ENCODE measurements at places on chromosomes 11 and 22.

DNA sequence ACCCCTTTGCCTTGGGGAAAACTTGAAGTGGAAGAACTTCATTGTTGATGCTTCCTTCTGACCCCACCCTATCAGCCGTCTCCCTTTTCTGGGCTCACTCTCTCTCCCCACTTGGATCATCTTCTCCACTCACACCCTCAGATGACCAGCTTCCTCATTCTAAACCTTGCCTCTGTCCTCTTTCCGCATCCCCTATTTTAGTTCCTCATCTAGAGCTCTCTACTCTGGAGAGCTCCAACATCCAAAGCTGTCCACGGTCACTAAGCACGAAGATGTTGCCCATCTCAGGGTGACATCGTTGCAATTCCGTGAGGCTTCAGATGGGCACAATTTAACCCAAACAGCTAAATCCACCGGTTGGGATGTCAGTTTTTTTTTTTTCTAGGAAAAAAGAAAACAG lies 31.6 kb upstream of the ME3 start:
- DNase-seq, result no peak

GRCh38 chr22:34004058-34004457 lies 83.8 kb upstream of the LARGE1 start:
- DNase-seq, result no peak

GRCh38 chr11:13238879-13239514 lies 38.6 kb upstream of the BMAL1 start:
- DNase-seq, result peak; percentile 57

DNA sequence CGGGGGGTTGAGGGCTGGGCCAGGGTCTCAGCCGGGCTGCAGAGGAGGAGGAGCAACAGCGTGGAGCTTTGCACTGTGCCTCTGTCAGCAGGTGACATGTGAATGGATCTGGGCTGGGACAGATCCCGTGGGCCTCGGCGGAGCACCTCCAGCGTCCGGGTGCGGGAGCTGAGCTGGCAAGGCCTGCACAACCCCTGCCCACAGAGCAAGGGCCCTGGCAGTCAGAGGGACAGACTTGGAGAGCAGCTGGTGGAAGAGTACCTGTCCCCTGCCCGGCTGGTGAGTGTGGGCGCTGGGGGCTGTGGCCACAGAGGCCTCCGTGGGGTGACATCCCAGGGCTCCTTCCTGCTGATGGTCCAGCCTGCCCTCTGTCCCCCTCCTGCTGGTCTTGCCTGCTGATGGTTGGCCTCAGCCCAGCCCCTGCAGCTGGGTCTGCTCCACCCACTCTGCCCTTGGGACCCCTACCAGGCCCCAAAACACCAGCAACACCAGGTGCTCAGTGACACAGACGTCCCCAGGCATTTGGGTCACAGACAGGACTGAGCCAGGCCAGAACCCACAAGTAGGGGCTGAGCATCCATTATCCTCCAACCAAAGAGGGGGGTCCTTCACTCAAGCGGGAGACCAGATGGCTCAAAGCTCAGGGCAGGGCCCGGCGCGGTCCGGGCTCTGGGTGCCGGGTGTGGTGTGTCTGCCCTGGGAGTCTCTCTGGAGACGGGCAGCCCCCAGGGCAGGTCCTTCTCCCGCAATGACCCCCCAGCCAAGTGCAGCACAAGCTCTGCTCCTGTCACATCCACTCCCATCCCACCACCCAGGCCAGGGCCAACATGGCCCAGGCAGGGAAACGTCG lies 3.5 kb downstream of the LRRC56 start:
- DNase-seq, result no peak

DNA sequence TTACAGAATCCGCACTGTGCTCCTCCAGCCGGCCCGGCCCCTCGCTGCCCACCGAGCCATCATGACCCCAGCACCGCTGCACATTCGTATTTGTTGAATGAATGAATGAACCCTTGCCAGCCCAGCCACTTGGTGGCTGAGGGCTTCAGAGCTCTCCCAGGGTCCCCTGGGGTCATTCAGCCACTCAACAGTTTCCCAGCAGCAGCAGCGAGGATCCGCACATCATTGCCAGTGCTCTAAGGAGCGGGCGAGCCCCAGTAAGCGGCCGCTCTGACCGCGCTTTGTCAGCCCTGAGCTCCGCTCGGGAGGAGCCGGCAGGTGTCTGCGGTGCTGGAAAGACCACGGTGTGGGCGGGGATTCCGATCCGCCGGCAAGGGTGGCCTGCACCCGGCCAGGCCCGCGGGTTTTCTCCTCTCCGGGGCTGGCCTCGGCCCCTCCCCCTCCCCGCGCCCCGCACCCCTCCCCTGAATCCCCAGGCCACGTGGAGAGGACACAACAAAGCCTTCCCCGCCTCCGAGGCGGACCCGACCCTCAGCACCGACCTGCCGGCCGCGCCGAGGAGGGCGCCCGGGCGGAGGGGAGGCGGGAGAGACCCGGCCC lies 563 bp downstream of the BID start:
- DNase-seq, result peak; percentile 44

GRCh38 chr11:61699737-61700160 lies 19.6 kb downstream of the DAGLA start:
- no peak for DNase-seq

DNA sequence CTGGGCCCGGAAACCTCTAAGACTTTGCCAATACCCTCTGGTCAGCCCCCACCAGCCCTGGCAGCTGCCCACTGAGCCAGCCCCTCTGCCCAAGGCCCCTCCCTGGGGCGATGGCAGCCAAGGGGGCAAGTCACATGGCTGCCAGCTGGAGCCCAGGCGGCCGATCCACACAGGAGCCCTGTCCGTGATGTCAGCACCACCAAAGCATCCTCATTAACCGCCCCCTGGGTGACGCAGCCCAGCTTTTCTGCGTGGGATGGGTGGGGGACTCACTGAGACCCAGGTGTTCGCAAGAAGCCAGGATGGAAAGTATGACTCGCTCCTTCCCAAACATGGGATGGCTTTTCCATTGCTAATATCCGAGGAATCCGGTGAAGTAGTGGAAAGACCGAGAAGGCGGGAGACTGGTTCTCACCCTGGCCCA lies 46.6 kb upstream of the WNT7B start:
- peak; percentile 86 for DNase-seq

- DNase-seq, result no peak
Measured at GRCh38 chr11:11016068-11016467, 158.2 kb upstream of the ZBED5 start.

DNA sequence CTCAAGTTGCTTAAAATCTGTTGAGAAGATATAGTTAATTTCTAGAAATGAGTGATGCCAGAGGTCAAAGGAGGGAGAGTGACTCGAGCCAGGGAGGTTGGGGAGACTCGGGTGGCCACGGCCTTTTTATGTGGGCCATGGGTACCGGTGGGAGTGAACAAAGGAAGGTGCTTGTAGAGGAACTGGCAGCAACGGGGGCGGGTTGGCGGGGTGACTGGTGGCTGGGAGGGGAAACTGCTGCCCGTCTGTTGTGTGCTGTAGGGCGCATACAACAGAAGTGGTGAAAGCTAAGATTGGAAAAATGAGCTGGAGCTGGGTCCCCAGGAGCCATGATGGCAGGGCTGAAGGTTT lies 5.4 kb downstream of the DAGLA start:
- DNase-seq, result no peak

GRCh38 chr11:68380786-68381622 lies 68.6 kb downstream of the LRP5 start:
- no peak for DNase-seq

- no peak for DNase-seq
Measured at GRCh38 chr22:21446128-21446826, 20.9 kb upstream of the TMEM191C start.

DNA sequence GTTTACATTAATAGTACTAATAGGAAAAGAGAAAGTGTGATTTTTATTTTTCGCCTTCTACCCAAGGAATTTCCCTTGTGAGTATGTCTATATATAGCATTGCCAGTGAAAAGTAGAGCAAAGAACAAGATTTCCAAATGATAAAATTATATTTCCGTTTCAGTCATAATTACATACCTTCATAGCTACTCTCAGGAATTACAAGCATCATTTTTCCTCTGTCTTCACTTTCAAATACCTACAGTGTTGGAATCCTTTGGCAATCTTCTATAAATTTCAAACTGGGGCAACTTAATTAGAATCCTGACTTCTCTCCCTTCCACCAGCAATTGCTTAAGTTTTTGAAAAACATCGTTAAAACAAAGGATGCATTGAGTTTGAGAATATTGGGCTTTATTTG lies 35.5 kb upstream of the SPON1 start:
- no peak for DNase-seq

- no peak for DNase-seq
Measured at GRCh38 chr11:15045209-15045608, 28.2 kb upstream of the CALCB start.

DNA sequence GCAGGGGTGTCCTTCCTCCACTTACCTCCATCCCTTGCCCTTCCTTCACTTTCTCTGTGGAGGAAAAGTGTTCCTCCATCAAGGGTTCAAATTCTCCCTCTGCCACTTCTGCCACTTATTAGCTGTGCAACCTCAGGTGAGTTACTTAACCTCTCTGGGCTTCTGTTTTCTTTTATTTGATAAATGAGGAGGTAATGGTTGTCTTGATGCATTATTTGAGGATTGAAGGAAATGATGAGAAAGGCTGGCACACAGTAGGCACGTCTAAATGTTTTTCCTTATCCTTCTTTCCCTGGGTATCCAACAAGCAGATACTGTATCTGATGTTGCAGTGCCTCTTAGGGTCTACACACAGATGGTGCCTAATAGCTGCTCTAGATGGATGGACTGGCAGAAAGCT lies 14.3 kb upstream of the ALX4 start:
- no peak for DNase-seq

Measured in RKO (cell line).